A375 (cell line): ENCODE measurements at places on chromosomes 3 and 15. TPM values are rescaled to one million over a fixed set of nuclear protein-coding genes. Genes with fewer than 3 reads are reported as not detected.

Gene TGM4
- 0.80 TPM in 1 of 2 replicates, not detected in the other for total RNA-seq

Gene SEMA4B
- 11.5 and 23.6 TPM in 2 replicates for total RNA-seq

Gene CLDN11
- 0.19 TPM in 1 of 2 replicates, not detected in the other for total RNA-seq

Gene SLCO2A1
- 0.03 and 0.08 TPM in 2 replicates for total RNA-seq

Gene MME
- total RNA-seq = 7.6 and 9.4 TPM in 2 replicates

Gene TRAT1
- total RNA-seq = not detected in 2 replicates

Gene SLC22A13
- 0.26 and 0.29 TPM in 2 replicates for total RNA-seq

Gene CTXN2
- not detected in 2 replicates for total RNA-seq

Gene CCDC12
- 52.2 and 64.9 TPM in 2 replicates for total RNA-seq

Gene ITGA11
- 1.2 and 2.6 TPM in 2 replicates for total RNA-seq

Gene SLC28A1
- not detected in 2 replicates for total RNA-seq

Gene ITIH1
- not detected in 2 replicates for total RNA-seq

Gene KBTBD13
- not detected in 2 replicates for total RNA-seq

Gene SUCNR1
- not detected in 2 replicates for total RNA-seq

Gene AVEN
- 21.3 and 23.7 TPM in 2 replicates for total RNA-seq

Gene SKOR1
- total RNA-seq = 0.53 and 1.1 TPM in 2 replicates

Gene CCDC13
- 0.08 and 2.5 TPM in 2 replicates for total RNA-seq

Gene SAMD7
- not detected in 2 replicates for total RNA-seq

Gene GOLGA8M
- 0.08 TPM in 1 of 2 replicates, not detected in the other for total RNA-seq

Gene ANKRD34C
- not detected in 2 replicates for total RNA-seq

Gene LAMB2
- total RNA-seq = 264 and 272 TPM in 2 replicates

Gene EOMES
- 0.11 and 0.50 TPM in 2 replicates for total RNA-seq

Gene ARID3B
- total RNA-seq = 3.9 and 5.7 TPM in 2 replicates

Gene MESP1
- 6.0 and 8.9 TPM in 2 replicates for total RNA-seq
